ENCODE measurements at places on chromosomes 5 and 9.

DNA sequence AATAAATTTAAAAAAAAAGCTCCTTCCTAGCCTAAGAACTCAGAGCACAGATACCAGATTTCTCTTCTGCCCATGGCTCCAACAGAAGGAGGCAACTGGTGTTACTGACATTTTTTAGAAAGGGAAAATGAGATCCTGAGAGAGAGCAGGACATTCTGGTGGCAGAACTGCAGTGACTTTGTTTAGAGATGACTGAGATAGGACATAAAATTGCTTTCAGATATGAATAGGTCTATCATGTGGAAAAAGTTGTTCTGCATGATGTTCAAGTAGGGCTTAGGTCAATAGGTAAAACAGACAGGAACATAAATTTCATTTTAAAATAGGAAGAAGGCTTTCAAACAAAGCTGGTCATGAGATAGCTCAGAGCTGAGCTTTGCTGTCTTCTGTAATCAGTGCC, 49.6 kb downstream of the NIPAL4 start:
- DNase-seq: no peak

DNA sequence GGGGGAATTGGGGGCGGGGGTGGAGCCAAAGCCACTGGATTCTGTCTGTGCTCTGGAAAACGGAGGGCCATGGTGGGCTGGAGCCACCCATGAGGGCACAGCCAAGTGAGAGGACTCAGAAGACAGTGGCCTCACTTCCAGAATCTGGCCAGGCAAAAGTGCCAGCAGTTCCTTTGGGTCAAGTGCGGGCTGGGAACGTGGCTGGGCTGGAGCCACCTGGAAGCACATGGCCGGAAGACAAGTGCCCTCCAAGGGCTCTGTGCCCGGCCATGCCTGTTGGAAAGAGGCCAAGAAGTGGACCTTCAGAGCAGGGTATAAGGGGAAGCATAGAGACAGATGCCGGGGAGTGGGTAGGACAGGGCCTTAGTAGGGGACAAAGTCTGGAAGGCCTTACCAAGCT, 11.7 kb upstream of the SH3PXD2B start:
- DNase-seq: peak; percentile 77

DNA sequence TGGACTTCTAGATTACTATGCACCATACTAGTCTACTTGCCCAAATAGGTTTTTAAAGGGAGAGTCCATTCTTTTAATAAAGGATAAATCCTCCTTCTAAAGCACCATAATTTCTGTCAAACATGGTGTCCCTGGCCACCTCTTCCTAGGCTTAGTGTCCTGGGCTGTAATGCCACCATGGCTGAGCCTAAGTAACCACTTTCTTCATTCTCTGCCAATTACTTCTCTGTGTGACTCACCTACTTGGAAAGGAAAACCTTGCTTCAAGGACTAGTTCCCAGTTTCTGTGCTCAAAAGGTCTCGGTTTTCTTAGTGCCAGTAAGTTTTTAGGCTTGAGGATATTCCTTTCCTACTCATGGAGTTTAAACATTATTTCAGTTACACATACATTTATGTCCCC, 273.4 kb downstream of the DENND1A start:
- no peak for DNase-seq

DNA sequence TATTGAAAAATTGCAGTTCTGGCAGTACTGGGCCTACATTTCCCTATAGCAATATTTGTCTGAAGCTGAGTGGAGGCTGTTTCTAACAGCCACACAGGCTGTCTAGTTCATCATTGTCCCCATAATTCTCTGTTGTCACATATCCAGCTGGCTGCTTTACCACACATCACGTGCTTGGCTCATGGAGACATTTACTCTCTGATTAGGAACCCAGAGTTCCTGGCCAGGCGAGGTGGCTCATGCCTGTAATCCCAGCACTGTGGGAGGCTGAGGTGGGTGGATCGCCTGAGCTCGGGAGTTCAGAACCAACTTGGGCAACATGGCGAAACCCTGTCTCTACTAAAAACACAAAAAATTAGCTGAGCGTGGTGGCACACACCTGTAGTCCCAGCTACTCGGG, 81.4 kb downstream of the PGM5 start:
- no peak for DNase-seq

DNA sequence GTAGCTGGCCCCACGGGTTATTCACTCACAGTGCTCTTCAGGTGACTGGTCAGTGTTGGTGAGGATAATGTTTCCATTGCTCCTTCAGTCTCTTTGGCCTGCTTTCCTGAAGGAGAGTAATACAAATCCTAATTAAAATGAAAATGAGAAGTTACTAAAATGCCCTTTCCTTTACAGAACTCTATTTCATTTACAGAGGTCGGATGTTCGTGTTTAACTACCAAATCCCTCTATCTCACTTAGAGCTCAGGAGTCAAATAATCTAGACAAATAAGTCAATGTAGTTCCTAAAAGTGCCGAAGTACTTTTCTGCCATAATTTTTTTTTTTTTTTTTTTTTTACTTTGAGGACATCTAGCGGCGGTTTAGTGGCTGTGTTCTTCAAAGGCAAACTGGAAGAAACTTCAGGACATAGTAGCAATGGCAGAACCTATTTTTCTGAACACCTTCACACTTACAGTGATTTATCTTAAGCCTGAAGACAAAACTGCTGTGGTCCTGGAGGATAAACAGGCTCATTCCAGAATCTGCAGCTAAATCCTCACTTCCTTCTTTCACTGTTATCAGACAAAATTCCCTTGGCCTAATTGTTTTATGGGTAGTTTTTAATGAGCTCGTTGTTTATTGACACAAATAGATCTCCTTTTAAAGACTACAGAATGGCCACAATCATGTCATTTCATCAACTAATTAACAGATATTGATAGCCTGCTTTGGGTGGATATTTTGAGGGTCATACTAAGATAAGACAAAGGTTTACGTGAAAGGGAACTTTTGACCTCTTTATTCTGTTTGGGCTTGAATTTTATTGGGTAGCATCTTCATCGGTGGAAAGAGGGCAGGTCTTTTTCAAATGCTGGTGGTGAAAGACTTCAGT, 207.6 kb upstream of the DMRTA1 start:
- no peak for DNase-seq

- no peak for DNase-seq
These were observed 4.2 kb upstream of the IRX2 start for GRCh38 chr5:2755681-2756171.

- no peak for DNase-seq
These were observed 436.1 kb upstream of the ADAMTS16 start for GRCh38 chr5:4703931-4704458.

DNA sequence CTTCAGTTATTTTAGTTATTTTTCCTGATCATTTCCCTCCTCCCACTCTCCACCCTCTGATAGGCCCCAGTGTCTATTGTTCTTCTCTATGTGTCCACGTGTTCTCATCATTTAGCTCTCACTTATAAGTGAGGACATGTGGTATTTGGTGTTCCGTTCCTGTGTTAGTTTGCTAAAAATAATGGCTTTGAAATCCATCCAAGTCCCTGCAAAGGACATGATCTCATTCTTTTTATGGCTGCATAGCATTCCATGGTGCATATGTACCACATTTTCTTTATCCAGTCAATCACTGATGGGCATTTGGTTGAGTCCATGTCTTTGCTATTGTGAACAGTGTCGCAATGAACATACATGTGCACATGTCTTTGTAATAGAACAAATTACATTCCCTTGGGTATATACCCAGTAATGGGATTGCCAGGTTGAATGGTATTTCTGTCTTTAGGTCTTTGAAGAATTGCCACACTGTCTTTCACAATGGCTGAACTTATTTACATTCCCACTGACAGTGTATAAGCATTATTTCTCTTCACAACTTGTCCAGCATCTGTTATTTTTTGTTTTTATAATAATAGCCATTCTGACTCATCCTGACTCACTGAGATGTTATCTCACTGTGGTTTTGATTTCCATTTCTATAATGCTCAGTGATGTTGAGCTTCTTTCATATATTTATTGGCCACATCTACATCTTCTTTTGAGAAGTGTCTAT, 17.2 kb upstream of the DIRAS2 start:
- DNase-seq: no peak

- DNase-seq: no peak
These were observed 76.9 kb downstream of the TSSK1B start for GRCh38 chr5:113357696-113358476.

DNA sequence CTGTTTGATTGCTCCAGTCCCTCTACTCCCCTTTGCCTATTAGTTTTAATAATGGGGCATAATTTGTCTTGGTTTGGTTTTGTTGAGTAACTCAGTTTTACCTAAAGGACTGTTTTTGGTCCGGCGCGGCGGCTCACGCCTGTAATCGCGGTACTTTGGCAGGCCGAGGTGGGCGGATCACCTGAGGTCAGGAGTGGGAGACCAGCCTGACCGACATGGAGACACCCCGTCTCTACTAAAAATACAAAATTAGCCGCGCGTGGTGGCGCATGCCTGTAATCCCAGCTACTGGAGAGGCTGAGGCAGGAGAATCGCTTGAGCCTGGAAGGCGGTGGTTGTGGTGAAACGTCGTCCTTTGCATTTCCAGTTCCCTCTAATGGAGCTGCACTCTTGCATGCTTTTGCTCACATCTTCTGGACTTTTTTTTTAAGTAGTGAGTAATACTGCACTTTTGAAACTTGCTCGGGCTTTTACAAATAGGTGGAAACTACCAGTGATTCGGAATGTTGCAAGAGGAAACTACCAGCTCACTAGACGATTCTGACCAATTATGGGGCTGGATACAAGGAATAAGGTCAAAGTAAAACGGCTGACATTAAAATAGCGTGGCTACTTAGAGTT, 721 bp upstream of the MAML1 start:
- DNase-seq: peak; percentile 81

- peak; percentile 85 for DNase-seq
These were observed at the start of gene PDE4D for GRCh38 chr5:59893429-59894227. Gene PDE4D, minus strand, starts transcription at chr5:59893726.

DNA sequence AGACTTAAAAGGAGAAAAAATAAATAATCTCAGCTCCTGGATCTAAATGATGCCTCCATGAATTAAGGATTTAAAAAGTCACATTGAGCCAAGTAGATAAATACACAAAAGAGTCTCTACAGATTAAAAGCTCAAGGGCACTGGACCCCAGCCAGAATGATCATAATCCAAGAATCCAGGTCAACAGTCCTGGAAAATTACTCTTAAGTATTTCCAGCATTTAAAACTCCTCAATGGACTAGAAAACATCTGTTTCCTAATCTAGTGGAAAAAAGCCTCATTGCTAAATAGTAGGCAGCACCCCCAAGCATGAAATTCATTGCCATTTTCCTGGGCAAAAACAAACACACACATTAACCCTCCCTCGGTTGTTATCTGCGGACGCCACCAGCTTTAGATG, 96.8 kb downstream of the FRMD3 start:
- DNase-seq: no peak

- DNase-seq: no peak
These were observed 221.5 kb upstream of the PANK3 start for GRCh38 chr5:168800701-168801100.

DNA sequence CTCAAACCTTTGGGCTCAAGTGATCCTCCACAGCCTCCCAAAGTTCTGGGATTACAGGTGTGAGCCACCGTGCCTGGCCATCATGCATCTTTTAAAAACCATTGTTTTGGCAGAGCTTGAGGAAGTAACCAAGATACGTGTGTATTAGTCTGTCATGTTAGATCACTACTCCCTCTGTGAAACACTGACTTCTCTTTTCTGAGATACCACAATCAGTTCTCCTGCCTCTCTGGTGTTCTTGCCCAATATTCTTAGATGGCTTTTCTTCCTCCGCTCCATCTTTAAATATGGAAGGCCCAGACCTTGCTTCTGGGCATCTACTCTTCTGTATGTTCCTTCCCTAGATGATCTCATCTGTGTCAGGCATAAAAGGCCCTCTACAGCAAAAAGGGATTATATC, 14.2 kb upstream of the CCNB1 start:
- DNase-seq: no peak

- DNase-seq: peak; percentile 86
These were observed 571 bp downstream of the PPIC start for GRCh38 chr5:123035918-123036390.

- DNase-seq: no peak
These were observed 185.5 kb downstream of the HSD17B3 start for GRCh38 chr9:96116275-96117064.

GRCh38 chr9:8564960-8565359, 765.4 kb upstream of the DMAC1 start:
- no peak for DNase-seq

Measured in posterior vena cava (tissue), 2 donors.